ENCODE measurements at places on chromosomes 5 and 9.

GRCh38 chr9:7121055-7121454 is 363.3 kb downstream of the KDM4C start:
- no peak for DNase-seq

DNA sequence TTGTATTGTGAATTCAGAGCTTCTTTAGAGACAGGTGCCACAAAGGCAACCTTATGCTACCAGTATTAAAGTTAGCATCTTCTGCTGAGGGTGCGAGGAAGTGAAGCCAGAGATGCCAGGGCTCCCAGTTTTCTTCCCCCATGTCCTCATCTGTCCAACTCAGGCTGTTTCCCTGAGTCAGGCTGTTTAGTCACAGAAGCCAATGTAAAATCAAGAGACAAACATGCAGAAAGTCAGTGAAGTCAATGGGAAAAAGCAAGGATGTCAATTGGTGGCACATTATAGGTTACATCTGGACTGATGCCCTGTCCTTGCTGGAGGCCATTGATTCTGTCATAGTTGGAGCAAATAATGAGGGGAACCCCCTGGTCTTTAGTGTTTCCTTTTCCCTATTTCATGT is 168.5 kb downstream of the SAXO1 start:
- no peak for DNase-seq

DNA sequence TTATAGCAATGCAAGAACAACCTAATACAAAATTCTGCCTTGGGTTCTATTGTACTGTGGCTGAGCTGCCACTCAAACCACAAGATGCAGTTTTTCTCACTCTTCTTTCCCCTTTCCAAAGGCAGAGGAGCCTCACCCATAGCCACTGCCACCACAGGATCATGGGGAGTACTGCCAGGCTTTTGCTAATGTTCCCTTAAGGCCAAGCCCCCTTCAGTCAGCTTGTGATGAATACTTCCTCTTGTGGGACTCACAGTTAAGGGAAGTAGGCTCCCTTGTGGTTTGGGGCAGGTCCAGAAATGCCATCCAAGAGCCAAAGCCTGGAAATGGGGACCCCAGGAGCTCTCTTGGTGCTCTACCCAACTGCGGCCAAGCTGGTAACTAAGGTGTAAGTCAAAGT is 258.7 kb downstream of the SPATA31D1 start:
- DNase-seq, result no peak

DNA sequence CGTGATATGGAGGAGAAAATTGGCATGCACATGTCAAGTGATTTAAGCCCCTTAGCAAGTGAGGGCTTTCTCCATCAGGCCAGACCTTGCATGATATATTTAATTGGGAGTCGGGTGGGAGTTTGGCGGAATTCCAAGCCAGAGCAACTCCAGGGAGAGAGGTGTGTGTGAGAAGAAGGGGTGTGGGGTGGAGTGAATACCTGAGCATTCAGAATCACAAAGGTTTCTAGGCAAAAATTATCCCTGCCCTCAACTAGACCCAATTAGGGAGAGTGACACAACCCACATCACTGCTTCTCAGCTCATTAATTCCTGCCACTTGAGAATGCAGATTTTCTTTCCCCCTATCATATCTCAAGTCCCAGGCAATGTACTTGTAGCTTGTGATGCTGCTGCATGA is 279.7 kb upstream of the TUT7 start:
- DNase-seq, result no peak

DNA sequence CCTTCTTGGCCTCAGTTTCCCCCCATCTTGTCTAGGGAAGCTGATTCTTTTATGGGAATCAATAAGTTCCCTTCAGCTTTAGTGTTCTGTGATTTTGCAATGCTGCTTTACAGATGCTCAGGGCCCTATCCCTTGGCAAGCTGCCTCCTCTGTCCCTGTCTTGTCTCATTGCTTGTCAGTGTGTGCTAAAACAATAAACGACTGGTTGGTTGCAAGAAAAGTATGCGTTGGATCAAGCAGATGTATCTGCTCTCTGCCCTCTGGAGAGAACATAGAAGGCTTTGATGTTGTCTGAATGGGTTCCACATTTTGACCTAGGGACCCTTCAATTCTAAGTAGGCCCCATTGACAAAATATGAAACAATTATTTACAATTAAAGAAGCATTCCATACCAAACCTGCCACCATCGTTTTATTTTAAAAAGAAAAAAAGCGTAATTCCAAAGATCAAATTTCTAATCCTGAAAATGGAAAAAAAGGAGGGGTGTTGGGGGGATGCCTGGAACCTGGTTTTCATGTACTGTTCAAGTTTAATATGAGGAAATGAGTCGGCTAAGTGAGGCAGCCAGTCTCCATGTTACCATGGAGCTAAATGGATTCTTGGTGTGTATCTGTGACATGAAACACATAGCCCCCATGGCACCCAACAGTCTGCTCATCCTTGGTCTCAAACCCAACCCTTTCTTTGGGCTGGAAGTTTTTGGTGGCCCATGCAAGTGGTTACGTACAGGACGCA is 31.2 kb upstream of the TARS1 start:
- no peak for DNase-seq

DNA sequence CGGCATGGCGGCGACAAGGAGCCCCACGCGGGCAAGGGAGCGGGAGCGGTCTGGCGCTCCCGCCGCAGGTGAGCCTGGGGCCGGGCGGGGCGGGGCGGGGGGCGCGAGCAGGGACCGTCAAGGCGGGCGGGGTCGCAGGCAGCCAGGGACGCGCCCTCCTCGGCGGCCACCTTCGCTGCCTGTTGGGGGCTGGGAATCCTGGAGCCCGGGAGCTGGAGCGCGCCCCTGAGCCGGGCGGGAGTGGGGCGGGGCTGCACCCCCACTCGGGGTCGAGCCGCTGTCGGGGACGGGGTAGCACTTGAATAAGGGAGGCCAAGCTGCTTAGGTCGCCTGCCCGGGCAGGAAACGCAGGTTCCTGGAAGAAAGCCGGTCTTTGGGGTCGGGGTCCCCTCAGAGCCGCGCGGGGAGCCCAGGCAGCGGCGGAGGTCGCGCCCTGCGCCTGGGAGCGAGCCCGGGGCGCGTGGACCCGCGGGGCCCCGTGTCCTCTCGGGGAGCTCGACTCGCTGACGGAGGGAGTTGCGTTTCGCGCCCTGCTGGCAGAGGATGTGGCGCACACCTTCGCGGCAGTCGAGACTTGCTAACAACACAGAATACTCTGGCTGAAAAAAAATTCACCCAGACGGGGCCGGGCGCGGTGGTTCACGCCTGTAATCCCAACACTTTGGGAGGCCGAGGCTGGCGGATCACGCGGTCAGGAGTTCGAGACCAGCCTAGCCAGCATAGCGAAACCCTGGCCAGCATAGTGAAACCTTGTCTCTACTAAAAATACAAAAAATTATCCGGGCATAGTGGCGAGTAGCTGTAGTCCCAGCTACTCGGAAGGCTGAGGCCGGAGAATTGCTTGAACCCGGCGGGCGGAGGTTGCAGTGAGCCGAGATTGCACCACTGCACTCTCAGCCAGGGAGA is 552 bp downstream of the OTULINL start:
- peak; percentile 40 for DNase-seq

GRCh38 chr5:44603496-44604272 is 205.1 kb upstream of the MRPS30 start:
- no peak for DNase-seq

DNA sequence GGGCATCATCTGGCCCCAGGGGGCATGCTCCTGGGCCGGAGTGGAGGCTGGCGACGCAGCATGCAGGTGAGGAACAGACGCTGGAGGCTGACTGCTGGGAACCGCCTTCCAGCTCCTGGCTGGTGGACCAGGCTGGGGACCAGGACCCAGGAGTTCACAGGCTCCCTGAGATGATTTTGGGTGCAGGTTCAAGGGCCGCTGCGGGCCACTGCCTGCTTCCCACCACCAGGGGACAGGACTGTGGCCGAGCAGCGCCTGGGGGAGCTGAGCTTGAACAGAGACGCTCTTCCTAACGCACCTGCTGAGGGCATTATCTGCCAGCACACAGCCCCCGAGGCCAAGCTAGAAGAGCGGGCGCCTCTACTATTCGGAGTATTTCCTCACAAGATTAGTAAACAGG is 132.1 kb upstream of the RAPGEF1 start:
- no peak for DNase-seq

DNA sequence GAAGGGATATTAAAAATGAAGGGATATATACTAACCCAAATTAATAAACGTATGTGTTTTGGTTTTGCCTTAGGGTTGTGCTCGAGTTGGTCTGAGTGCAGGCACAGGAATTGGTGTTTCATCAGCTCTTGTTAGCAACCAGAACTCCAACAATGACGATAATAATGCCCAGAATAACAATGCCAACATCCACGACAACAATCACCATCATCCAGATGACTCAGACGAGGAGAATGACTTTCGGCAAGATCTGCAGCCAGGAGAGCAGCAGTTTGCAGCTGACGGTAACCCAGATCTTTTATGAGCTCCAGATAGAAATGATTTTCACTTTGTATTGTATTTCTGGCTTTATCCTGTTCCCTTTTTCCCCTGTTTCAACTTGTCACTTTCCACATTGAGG is 33.2 kb downstream of the FBXO38 start:
- DNase-seq, result no peak

DNA sequence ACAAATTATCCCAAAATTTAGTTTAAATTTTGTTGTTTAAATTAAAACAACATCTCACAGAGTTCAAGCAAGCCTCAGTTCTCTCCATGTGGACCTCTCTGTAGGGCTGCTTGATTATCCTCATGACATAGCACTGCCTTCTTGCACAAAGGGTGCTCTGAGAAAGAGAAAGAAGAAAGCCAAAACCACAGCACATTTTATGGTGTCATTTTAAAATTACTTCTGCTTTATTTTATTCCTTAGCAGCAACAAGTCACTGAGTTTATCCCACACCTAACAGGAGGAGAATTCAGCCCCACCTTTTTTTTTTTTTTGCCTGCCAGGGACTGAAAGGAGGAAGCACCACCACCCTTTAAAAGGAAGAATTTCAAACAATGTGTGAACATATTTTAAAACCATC is 12.8 kb upstream of the KCNV2 start:
- no peak for DNase-seq

DNA sequence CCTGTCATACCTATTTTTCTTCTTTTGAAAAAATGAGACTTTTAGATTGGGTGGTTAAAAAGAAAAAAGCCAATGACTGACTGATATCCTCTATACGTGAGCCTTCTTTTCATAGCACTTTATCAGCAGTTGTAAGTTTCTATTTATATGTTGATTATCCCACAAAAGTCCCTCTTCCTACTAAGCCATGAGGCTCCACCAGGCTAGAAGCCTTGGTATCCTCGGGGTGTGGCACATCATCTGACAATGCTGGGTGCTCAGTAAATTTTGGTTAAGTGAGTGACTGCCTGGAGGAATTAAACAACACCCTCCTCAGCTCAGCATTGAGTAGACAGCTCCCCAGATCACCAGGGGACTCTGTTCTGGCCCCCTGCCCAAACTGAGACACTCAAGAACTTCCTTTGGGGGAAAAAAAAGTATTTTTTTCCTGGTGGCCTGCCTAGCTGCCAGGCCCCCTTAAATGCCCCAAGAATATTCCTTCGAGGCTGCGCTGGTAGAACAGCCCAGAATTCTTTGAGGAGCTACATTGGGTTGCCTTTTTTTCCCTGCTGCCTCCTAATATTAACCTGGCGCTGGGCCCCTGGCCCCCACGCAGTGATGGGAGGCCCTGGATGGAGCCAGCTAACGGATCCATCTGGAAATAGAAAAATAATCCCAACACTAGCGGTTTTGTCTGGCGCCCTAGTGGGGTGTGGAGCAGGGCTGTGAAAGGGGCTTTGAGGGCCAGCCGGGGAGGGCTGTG is 23.4 kb upstream of the COL27A1 start:
- DNase-seq, result no peak

- DNase-seq, result no peak
These were observed at the start of gene HSDL2 for GRCh38 chr9:112380102-112380824. Gene HSDL2, plus strand, starts transcription at chr9:112380108. Its CDS starts 56 bp downstream, at chr9:112380164.

- peak; percentile 4 for DNase-seq
These were observed 75.1 kb upstream of the RGMB start for GRCh38 chr5:98698359-98698758.

DNA sequence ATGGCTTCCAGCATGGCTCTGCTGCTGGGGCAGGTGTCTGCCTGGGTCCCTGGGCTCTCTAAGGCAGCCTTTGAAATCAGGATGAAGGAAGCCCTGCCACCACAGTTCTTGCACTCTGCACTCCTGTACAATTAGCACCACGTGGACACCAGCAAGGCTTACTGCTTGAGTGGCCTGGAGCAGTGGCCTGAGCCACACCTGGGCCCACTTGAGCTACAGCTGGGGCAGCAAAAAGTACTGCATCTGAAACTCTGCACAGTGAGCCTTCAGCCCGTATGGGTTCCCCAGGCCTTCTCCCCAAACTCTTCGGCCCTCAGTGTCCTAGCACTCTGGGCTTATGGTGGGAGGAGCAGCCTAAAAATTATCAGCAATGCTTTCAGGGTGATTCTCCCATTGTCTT is 8.0 kb upstream of the INIP start:
- no peak for DNase-seq

- DNase-seq, result no peak
These were observed 80.4 kb downstream of the HMCN2 start for GRCh38 chr9:130345897-130346385.

DNA sequence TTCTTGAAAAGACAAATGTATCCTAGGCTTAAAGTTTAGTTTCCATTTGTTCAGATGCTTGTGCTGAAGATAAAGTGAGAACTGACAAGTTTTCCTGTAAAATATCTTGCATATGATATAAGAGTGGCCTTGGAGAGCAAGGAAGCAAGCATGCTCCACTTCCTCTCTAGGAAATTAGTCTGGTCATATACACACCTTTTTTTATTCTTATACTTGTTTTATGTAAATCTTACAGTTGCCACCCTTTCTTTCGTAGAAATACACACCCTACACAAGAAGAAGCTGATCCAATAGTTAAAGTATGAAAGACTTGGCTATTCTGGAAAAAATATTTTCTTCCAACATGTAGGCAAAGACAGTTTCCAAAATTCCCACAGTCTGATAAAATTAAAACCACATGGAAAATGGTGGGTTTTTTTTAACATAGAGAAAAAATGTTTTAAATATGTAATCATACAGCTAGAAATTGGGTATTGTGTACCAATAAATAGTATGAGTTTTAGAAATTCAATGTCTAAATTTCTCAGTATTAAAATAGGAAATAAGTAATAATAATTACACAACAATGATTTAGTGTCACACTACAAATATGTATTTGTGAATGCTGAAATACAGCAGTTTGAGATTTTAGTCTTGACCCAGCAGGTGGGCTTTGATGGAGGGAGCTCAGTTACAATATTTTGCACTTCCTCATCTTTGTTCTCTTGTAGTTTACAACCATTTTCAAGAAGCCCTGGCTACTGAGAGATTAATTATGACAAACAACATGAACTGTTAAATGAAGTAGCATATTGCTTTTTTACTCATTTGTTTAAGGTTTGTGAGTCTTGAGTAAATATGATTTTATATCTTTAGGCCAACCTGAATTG is 185.7 kb upstream of the GNA14 start:
- no peak for DNase-seq

DNA sequence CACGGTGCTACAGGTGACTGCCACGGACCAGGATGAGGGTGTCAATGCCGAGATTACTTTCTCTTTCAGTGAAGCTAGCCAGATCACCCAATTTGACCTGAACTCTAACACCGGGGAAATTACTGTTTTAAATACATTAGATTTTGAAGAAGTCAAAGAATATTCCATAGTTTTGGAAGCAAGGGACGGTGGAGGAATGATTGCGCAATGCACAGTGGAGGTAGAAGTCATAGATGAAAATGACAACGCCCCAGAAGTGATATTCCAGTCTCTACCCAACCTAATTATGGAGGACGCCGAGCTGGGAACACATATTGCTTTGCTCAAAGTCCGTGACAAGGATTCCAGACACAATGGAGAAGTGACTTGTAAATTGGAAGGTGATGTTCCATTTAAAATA is 1.2 kb downstream of the PCDHGB4 start:
- DNase-seq, result no peak
